H9 (cell line): ENCODE measurements at places on chromosomes 5 and 9. TPM values are rescaled to one million over a fixed set of nuclear protein-coding genes. Genes with fewer than 3 reads are reported as not detected.

The BTNL8 gene
- 0.13 and 0.26 TPM in 2 replicates for total RNA-seq

The SPAAR gene
- total RNA-seq = 0.26 TPM in 1 of 2 replicates, not detected in the other

The PCDHB9 gene
- total RNA-seq = 2.6 and 2.9 TPM in 2 replicates

The PRLR gene
- 2.5 TPM in 2 replicates for total RNA-seq

The CEMIP2 gene
- total RNA-seq = 67.1 and 77.2 TPM in 2 replicates

The BARHL1 gene
- not detected in 2 replicates for total RNA-seq

The SYK gene
- total RNA-seq = 7.9 and 8.0 TPM in 2 replicates

- DNase-seq = no peak
Measured at GRCh38 chr5:72857396-72857795, 40.9 kb downstream of the TNPO1 start.

DNA sequence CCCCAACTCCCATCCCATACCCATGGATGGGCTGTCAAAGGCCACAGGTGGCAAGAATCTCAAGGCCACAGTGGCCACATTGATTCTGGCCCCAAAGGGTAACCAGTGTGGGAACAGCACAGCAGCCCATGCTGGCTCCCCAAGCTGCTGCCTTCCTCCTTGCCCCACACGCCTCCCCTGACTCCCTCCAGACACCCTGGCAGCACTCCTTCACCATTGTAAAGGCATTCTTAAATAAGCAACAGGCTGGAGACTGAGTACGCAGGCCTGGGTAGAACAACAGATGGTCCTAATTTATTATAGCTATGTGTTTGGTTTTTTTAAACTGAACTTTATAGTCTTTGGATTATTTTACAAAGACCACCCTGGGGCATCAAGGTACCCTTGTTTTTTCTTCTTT is 158.8 kb downstream of the TSSK1B start:
- peak; percentile 34 for DNase-seq

GRCh38 chr5:37568018-37568753 is 189.1 kb downstream of the WDR70 start:
- DNase-seq = no peak

- DNase-seq = no peak
Measured at GRCh38 chr5:31487506-31487905, 44.4 kb downstream of the DROSHA start.

DNA sequence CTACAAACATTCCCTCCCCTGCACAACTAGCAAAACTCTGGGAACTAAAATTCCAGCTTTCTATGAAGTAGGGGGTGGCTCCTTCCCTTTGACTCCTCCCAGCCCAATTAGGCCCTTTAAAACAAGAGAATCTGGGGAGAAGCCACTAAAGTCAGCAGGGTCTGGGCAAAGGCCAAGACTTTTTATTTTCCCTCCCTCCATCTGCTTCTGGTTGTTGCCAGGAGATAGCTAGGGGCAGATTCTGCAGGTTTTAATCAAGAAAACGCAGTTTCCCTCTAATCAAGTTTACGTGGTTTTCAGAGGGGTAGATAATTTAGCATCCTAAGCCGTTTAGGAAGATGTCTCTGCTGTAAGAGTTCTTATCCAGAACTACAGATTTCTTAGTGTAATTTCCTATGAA is 114.5 kb upstream of the CDH6 start:
- DNase-seq = no peak

DNA sequence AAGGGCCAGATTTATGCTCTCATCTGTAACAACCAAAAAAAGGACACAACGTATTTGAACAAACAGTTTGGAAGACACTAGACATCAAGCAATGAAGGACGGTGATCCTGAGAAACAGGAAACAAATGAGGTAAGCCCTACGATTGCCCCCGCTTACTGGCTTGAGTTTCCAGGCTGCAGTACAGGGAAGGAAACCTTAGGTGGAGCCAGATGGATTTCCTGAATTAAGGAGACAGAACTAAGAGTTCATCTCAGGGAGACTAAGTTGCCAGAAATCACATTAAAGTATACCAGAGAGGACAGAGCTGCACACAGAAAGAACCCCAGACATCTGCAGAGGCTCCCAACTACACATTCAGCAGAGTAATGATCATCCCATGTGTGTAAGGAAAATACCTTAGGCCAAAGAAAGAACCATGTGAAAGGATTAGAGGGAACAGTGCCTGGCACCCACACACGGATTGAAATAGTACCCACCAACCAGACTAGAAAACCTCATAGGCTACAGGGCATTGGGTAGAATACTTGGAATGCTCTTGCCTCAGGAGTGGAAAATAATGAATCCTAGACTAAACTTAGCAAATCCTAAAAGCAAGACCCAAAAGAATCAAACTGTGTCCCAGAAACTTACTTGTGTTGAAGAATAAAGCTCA is 99.3 kb upstream of the NIPBL start:
- DNase-seq = peak; percentile 51

GRCh38 chr9:112761912-112762655 is 11.5 kb downstream of the SNX30 start:
- no peak for DNase-seq

GRCh38 chr5:140214831-140215230 is 39.8 kb downstream of the CYSTM1 start:
- DNase-seq = no peak

GRCh38 chr9:34524349-34524748 is 1.6 kb upstream of the ENHO start:
- no peak for DNase-seq

- DNase-seq = no peak
Measured at GRCh38 chr5:78506261-78507024, 142.1 kb downstream of the LHFPL2 start.

GRCh38 chr5:989961-990530 is 18.6 kb upstream of the NKD2 start:
- DNase-seq = peak; percentile 70
